Ascending aorta (tissue), 2 donors: ENCODE measurements at places on chromosomes 4 and X.

DNA sequence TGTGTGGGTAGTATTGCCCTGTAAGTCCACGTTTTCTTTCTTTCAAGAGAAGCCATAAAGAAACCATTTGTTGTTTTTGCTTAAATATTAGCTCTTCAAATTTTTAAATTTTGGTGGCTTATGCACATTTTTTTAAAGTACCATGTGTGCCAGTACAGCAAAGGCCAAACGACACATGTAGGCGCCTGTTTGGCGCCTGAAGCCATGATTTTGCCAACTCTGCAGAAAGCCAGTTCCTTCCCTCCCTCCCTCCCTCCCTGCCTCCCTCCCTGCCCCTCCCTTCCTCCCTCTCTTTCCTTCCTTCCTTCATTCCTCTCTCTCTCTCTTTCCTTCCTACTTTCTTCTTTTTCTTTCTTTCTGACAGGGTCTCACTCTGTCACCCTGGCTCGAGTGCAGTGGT is 65.9 kb upstream of the LIMCH1 start:
- DNase-seq: no peak

DNA sequence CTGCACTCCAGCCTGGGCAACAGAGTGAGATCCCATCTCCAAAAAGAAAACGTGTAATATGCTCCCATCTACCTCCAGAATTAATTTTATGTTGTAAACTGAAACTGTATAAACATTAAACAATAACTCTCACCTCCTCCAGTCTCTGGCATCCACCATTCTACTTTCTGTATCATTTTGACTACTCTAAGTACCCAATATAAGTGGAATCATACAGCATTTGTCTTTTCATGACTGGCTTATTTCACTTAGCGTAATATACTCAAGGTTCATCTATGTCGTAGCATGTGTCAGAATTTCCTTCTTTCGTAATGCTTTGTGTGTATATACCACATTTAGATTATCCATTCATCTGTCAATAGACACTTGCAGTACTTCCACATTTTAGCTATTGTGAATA is 20.6 kb downstream of the F8 start:
- DNase-seq: no peak

GRCh38 chr4:34181311-34181841 is 2062.9 kb downstream of the ARAP2 start:
- no peak for DNase-seq

- no peak for DNase-seq
Measured at GRCh38 chr4:24224446-24224845, 334.6 kb upstream of the PPARGC1A start.

- DNase-seq: no peak
Measured at GRCh38 chr4:25878676-25879075, 15.9 kb upstream of the SEL1L3 start.

DNA sequence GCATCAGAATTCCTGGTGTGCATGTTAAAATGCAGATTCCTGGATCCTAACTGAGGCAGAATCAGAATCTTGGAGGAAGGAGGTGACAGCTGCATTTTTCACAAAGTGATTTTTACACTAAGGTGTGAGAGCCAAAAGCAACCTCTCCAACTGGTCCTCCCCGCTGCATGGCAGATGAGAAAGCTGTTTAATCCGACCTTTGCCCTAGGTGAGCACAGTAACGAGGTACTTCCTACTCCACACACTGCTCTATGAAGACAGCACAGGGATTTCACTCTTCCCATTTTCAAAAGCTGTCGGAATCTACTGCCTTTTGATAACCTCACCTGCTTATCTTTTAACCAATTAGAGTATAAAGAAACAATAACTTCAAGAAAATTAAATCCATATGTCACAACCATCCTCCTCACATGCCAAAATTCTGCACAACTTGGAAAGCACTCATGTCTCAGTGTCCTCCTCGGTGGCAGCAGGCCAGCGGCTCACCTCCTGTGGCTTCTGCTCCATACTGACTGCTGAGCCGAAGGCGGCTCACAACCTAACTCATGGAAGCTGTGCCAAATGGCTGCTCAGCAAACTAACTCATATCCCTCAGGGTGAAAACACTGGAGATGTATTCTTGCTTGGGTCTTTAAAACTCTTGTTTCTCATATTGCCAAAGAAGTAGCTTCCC is 3.6 kb downstream of the CASP6 start:
- no peak for DNase-seq

DNA sequence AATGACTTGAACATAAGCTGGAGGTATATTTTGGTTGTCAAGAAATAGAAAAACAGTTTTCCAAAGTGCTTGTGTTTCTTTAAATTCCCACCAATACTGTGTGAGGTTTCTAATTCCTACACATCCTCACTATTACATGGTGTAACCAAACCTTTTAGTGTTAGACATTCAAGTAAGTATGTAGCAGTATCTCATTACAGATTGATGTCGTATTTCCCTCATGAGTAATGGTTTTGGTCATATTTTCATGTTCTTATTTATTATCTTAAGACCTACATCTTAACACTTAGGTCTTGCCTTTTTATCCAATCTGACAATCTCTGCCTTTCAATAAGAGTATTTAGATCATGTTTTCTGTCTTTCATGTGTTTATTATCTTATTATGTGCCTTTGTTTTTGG is 253.7 kb upstream of the ANXA10 start:
- no peak for DNase-seq

- no peak for DNase-seq
Measured at GRCh38 chr4:26717332-26717731, 133.4 kb downstream of the TBC1D19 start.

DNA sequence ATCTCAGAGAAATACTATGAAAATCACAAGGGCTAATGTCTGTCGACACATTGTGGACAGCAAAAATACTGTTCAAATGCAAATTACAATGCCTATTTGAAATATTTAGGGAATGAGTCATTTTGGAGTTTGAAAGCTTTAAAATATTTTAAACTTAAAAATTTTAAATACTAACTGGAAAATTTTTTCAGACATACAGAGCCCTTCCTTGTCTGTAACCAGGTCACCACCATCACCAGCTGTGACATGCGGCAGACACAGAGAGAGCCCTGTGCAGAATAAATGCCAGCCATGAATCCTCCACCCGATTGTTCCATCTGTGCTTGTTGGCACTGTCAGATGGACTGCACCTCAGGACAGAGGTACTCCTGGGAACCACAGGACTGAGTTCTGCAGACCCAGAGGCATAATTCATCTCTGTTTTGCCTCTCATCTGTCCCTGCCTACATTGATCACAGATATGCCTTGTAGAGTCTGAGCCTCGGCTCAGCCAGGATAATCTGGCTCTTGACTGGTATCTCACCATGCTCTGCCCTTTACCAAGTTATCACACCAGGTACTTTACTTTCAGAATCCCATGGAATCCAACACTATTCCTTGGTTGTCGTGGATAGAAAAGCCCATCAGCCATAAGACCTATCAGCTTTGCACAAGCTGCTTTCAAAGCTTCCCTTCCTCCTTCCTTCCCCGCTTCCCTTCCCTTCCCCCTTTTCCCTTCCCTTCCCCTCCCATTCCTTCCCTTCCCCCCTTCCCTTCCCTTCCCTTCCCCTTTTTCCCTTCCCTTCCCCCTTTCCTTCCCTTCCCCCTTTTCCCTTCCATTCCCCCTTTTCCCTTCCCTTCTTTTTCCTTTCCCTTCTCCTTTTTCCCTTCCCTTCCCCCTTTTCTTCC is 67.2 kb downstream of the TBC1D9 start:
- no peak for DNase-seq

DNA sequence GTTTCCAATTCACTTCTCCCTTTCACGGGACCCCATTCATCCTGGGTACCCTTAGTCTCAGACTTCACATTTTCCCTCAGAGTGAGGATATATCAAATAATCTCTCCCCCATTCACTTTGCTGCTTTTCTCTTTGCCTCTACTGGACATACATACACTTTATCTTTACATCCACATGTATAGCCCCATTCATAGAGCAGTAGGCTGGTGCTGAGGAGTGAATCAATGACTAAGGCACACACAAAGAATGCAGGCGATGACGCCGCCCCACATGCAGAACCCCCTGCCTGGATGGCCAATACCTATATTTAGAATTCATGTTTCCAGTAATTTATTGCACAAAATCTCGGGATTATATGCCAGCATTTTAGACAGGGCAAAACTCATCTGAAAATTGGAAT is 554.3 kb upstream of the TENM3 start:
- no peak for DNase-seq

GRCh38 chr4:155179216-155179615 is 29.2 kb upstream of the NPY2R start:
- no peak for DNase-seq

DNA sequence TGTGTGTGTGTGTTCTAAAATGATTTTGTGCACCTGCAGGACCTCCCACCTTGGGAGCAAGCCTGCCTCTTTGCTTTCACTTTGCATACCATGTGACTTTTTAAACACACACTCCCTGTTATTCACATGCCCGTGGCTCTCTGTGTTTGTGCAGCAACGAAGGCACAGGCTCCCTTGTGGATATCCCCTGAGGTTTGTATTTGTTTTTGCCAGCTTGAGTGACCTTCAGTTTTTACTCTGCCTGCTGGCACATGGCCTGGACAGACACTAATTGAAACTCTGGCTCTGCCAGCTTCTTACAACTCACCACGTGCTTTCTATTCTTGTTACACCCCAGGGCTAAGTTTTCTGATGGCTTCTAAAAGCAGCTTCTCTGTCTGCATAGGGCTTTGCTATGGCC is 885.8 kb downstream of the SH3BGRL start:
- no peak for DNase-seq

DNA sequence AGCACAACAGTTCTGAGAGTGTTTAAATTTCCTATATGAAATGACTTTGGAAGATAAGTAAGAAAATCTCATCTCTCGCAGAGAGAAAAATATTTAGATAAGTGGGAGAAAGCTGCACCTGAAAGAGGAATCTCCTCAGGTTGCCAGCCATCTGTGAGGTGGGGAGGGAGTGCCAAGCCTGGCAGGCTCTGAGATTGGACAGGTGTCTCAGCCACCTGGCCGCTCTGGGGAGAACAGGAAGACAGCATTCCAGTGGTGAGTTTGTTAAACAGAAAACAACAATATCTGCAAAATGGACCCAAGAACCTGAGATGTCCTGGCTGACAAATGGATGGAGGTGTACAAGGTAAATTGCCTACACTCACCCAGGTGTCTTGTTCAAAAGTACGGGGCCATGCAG is 31.3 kb downstream of the EMCN start:
- no peak for DNase-seq

GRCh38 chr4:170145120-170145519 is 55.4 kb upstream of the AADAT start:
- DNase-seq: no peak

GRCh38 chr4:145587088-145587754 is 32.0 kb upstream of the MMAA start:
- DNase-seq: no peak

DNA sequence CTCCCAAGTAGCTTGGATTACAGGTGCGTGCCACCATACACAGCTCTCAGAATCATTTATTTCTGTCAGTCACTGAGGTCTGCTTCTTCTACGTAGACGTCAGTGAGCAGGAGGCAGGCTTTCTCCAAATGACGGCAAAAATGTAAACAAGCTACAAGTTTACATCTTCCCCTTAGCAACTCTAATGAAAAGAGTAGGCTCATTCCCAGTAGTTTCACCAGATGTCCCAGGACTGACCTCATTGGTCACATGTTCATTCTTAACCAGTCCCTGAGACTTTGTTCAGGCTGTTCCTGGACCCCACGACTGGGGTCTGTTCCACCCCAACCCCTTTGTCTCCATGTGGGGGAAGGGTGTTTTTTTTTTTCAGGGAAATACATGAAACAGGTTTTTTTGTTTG is 67.1 kb downstream of the TENM3 start:
- no peak for DNase-seq

GRCh38 chr4:36786519-36786918 is 458.0 kb upstream of the NWD2 start:
- DNase-seq: no peak

DNA sequence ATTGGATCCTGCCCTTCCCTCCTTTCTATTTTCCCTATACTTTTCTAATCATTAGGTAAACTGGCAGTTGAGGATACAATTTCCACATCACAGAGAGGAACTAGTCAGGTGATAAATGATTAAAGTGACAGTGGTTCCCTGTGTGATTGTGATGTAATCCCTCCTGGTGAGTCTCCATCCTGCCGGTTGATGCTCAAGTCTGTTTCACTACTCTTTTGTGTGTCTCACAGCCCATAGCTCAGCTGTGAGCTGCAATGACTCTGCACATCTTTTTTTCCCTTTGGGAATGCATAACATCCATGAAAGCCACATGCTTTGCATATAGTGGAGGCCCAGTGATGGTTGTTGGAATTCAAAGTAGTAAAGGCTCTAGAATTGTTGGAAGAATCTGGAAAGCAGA is 60.4 kb downstream of the CCNI start:
- no peak for DNase-seq

DNA sequence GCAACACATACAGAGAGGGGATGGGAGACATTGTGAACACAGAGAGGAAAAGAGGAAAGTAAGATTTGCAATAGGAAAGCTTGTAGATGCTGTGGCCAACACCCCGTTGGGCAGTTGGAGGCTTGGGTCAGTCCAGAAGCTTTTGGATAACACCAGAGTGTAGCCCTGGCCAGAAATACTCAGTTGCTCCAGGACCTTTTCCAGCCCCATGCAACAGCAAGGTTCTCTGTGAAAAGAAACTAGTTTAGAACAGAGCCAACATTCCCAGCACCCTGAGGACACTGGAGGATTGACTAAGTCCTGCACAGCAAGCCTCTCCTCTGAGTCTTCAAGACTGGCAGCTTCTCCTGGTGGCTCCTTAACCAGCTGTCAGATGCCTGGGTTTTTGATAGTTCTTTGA is 27.9 kb upstream of the NAF1 start:
- peak; percentile 65 for DNase-seq

- peak; percentile 74 for DNase-seq
Measured at GRCh38 chr4:169314906-169315305, 44.1 kb upstream of the SH3RF1 start.

GRCh38 chr4:74481891-74482609 is 37.1 kb downstream of the AREG start:
- DNase-seq: no peak

DNA sequence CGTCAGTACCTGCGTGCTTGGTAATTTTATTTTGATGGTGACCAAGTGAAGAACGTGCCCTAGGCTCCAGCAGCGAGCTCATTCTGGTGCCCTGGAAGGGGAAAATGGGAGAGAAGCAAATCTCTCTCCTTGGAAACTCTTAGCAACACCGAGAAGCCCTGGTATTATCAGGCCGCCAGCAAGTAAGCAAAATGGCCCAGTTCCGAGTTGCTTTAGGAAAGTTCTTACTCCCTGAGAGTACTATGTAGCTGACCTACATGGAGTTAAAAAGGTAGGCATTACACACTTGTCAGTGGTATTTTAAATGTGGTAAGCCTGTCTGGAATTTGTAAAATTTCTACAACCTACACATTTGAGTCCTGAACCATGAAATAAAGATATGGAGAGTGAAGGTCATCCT is 146.4 kb downstream of the CPEB2 start:
- no peak for DNase-seq

DNA sequence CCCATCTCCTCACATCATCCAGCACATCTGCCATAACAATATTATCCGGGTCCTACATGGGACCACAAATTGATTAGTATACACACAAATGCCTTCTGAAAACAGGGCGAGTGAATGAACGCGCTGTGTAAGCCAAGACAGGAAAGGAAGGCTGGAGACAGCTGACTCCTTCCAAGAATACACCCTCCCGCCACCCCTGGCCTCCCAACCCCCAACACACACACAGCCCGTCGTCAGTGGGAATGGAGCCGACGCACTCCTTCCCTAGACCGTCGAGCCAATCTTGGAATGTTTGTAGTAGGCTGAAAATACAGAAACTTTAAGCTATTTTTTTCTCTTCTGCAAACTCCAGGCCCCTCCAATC is 319 bp upstream of the MAGEH1 start:
- DNase-seq: no peak

GRCh38 chr4:29307256-29307655 is 1412.9 kb upstream of the PCDH7 start:
- DNase-seq: no peak

- no peak for DNase-seq
Measured at GRCh38 chr4:74540193-74540592, 95.3 kb downstream of the AREG start.
